ENCODE measurements at places on chromosomes 2 and 18.

DNA sequence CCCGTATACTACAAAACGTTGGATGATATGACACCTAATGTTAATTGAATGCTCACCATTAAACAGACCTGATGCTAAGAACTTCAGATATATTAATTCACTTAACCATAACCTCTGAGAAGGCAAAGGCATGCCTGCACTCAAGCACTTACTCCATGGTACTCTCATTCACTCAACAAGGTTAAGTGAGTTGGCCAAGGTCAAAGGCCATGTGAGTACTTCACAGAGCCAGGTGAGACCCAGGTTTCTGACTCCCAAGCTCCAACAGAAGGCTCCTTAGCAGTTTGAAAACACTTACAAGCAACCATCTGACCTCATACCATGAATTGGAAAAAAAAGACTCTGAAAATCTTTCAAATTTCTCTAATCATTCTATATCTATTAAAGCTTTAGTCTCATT is 198.8 kb downstream of the L3MBTL4 start:
- DNase-seq = no peak

GRCh38 chr2:231379266-231380215 is 16.0 kb upstream of the B3GNT7 start:
- DNase-seq = no peak

GRCh38 chr2:46351098-46351749 is 54.0 kb downstream of the EPAS1 start:
- no peak for DNase-seq

DNA sequence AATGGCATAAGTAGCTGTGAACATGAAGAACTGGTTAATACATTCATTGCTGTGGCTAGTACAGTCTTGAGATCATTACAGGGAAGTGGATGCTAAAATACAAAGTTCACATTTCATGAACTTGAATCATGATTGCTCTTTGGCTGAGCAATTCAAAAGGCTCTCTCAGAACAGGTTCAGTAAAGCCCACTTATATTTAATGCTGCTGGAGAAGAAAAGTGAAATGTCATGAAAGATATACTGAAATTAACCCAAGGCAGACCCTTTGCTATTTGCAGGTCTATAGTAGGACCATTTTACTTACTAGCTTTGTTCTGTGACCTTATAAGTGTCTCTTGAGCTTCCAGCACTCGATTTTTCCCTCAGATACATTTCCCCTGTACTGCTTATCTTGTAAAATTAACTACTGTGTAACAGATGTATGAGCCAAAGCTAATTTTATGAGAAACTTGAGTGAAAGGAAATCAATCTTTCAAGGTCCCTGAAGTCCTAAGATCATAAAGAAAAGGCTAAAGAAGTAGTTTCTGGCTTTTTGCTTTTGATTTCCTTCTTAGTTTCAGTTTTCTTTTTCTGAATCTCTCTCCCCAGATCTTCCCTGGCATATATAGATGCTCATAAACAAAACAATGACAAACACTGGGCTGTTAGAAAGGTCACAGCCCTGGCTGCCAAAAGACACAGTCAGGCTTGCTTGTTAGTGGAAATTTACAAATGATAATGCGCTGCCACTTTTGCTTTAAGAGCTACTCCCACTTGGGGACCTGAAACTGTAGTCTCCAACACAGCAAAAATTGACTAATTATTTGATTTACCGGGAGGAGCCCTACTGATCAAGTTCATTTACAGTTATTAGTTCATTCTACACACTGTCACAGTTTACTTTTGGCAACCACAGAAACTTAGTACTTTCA is 132.7 kb upstream of the XPO1 start:
- no peak for DNase-seq

DNA sequence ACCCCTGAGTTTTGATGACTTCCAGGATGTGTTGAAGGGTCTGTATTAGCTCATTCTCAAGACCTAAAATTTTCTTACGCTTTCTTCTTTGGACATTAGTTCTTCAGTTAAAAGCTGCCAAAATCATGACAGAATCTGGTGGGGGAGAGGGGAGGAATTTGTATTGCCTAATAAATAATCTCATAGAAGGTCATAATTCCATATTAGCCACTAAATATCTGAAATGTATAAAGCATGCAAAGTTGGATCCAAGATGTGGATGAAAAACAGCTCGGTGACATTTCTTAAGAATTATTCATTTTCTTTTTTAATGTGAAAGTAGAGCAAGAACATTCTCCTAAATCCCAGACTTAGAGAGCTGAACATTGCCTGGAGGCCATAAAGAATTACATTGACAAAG is 120.1 kb downstream of the MMADHC start:
- DNase-seq = no peak

DNA sequence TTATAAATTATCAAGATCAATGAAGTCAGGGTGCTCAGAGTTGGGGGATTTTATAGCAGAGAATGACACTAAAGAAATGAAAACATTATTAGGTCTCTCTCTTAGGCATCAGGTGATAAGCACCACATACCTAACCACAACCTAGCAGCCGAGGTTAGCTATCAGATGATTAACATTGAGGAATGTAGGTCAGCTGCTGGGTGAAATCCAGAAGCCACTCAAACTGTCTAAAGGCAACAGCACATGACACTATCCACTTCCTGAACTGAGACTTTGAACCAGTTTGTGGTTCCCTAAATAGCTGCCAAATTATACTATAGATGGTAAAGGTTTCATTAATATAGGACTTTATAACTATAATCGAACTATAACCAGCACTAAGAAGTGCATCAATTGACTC is 4.7 kb downstream of the EPG5 start:
- no peak for DNase-seq

- DNase-seq = no peak
These were observed 465.5 kb upstream of the FSHR start for GRCh38 chr2:49619804-49620203.

DNA sequence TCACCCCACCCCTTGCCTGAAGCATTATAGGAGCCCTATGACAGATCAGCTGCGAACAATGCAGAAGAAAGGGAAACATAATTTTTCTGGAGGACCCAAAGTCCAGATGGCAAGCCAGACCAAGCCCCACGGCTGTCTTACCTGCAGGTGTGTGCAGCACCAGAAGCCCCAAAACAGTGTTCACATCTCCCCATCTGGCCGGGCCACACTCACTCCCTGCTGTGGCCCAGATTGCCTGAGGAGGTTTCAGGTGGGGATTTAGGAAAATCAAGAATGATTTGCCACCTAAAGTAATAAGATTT is 11.7 kb upstream of the STK17B start:
- no peak for DNase-seq

DNA sequence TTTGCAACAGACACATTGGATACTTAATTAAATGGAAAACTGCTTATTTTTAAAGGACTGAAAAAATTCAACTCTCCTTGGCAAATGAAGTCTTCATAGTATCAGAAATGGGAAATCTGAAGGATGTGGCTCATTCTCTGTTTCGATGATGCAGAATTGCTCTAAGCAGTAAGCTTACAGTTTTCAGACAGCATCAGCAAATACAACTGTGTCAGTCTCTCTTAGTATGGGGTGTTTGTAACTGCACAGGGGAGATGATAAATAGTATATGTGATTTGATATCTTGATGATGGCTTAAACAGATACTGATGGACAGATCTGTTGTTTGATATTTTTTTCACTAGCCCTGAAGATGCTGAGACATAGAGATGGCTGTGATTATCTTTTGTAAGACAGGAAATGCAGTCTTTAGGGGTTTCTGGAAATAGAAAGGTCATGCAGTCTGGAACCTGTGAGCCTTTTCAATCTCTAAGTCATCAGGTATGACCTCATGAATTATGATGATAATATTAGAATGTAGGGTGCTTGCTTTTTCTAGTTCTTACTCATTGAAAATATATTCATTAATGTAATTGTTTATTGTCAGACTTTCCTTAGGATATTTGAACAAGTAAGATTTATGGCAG is 84.2 kb downstream of the SLC4A10 start:
- DNase-seq = no peak

DNA sequence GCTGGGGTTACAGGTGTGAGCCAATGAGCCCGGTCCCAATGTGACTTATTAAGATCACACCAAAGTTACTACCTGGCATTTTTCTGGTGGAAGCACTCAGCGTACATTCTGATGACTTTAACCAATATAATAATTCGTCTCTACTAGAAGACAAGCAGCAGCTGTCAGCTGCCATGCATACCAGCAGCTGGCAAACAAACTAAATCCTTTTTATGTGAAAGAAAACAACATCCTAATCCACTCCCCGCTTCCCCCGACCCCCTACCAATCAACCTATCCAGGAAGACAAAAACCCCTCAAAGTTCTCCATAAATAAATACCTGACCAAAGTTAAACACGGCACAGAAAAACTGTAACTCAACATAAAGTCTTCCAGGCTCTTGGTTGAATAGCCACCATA is 42.1 kb downstream of the GPR155 start:
- DNase-seq = no peak

DNA sequence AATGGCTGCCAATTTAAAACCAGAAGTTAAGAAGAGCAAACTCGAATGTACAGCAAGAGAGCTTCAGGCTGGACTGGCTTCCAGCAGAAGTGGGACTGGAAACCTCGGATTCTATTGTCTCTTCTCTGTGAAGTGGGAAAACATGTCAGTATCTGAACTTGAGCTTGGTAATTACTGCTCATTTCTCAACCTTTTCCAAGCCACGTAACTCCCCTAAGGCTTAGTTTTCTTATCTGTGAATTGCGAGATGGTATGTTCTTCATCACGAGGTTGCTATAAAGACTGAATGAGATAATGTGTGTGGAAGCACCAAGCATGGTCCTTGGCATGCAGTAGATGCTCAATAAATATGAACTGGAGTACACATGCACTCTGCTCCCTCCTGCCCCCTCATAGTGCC is 259.4 kb upstream of the SPRED2 start:
- no peak for DNase-seq

DNA sequence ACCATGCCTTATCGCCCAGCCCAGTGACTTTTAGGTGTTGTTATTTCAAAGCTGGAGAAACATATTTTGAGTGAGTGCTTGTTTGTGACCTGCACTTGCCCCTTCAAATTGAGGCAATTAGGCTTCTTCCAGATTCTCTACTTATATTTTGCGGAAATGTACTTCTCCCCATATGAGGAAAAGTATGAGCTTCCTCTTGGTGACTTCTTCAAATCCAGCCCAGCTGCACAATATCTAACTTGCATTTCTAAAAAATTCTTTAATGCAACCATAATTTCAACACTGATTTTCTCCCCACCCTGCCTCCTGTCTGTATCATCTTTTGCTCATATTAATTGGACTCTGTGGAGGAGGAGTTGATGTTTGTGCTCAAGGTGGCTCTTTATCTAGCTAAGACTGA is 391.2 kb upstream of the POU3F3 start:
- no peak for DNase-seq

- DNase-seq = no peak
These were observed 3.1 kb downstream of the ANXA4 start for GRCh38 chr2:69745035-69745434.

- no peak for DNase-seq
These were observed 110.6 kb downstream of the HNRNPLL start for GRCh38 chr2:38492042-38492615.

- no peak for DNase-seq
These were observed 4.0 kb downstream of the PTGR3 start for GRCh38 chr18:75204732-75205513.

DNA sequence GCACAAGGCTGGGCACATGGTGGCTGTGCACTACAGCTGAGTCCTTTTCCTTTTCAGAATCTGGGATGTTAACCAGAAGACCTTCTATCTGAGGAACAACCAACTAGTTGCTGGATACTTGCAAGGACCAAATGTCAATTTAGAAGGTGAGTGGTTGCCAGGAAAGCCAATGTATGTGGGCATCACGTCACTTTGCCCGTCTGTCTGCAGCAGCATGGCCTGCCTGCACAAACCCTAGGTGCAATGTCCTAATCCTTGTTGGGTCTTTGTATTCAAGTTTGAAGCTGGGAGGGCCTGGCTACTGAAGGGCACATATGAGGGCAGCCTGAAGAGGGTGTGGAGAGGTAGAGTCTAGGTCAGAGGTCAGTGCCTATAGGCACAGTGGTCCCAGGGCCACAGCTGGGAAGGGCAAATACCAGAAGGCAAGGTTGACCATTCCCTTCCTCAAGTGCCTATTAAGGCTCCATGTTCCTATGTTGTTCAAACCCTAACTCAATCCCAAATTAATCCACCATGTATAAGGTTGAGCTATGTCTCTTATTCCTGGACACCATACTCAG is 2.2 kb downstream of the IL1RN start:
- no peak for DNase-seq

- DNase-seq = no peak
These were observed 217.5 kb downstream of the GPD2 start for GRCh38 chr2:156653675-156654074.

GRCh38 chr2:95047629-95048510 is 22.4 kb downstream of the MAL start:
- no peak for DNase-seq

GRCh38 chr18:13032173-13032572 is 41.0 kb downstream of the CEP192 start:
- DNase-seq = no peak

- peak; percentile 49 for DNase-seq
These were observed 209.6 kb upstream of the PIK3C3 start for GRCh38 chr18:41745166-41746049.

DNA sequence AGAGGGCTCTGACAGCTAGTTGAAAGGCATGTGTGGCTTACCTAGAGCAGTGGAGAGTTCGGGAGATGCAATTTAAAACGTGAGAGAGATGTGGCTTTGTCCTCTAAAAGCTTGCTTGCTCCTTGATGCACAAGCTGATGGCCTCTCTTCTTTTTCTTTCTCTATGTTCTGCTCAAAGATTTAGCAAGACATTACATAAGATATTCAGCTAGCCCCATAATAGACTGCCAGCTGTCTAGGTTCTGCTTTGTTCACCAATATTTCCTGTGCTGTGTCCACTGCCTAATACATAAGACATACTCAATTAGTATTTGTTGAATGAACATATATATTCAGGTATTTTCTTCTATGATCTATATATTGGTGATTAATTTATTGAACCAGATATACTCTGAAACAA is 31.1 kb downstream of the SPATS2L start:
- DNase-seq = no peak

DNA sequence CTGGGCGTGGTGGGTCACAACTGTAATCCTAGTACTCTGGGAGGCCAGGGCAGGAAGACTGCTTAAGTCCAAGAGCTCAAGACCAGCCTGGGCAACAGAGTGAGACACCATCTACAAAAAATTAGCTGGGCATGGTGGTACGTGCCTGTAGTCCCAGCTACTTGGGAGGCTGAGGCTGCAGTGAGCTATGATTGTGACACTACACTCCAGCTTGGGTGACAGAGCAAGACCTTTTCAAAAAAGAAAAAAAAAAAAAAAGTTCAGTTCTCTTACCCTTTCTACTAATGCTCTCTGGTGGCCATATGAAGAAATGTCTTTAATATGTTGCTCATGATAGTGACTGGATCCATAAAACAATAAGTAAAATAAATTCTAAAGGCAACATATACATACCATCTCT is 14.9 kb downstream of the TYW5 start:
- no peak for DNase-seq

All from NCI-H1436 treated with DMSO at 0.1 percent for 48 hours (cell line).